ENCODE measurements at places on chromosomes 1 and 21.

DNA sequence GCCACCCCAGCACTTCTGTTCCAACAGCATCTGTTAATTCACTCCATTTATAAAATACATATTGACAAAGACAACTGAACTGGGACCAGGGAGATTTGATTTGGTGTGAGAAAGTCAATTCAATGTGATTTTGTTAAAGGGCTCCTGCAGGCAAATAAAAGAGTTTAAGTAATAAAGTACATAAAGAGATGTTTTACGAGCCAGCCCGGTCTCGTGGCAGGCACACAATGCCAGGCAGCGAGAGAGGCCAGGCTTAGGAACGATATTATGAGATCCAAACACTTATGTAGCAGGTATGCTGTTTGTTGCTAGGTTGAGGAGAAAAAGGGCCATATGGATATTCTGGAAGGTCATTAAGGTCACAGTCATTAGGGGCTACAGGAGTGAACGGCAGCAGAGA, 227.1 kb downstream of the KCTD3 start:
- no peak for DNase-seq

GRCh38 chr1:246827396-246827795, 103.2 kb downstream of the SCCPDH start:
- no peak for DNase-seq

GRCh38 chr1:16156848-16157495, 1.1 kb upstream of the EPHA2 start:
- no peak for DNase-seq

- DNase-seq = no peak
Observed at GRCh38 chr1:202068596-202068995, 54.1 kb upstream of the GPR37L1 start.

DNA sequence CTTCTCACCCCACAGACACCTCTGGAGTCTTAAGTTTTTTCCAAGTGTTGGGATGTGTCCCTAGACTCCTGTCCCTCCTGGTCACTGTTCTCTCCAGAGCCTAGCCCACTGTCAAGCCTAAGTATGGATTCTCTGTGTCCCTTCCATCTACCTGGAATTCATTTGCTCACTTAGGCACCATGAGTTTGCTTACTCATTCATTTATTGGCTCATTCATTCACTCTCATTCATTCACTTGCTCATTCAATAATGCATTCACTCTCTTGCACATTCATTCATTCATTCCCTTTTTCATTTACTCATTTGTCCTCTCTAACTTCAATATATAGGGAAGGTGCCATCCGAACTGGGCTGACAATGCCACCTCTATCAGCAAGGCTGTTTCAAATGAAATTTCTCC, 1.6 kb downstream of the S100A16 start:
- DNase-seq = no peak

GRCh38 chr1:153688276-153688675, 9.8 kb downstream of the NPR1 start:
- no peak for DNase-seq

DNA sequence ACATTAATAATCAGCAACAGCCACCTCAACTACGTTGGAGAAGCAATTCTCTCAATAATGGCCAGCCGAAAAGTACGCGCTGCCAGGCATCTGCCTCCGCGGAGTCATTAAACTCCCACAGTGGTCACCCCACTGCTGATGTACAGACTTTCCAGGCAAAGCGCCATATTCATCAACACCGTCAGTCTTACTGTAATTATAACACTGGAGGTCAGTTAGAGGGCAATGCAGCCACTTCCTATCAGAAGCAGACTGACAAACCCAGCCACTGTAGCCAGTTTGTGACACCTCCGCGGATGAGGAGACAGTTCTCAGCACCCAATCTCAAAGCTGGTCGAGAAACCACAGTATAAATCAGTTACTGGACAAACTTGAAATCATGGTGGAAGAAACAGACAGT, 93.9 kb downstream of the KIF1B start:
- no peak for DNase-seq

DNA sequence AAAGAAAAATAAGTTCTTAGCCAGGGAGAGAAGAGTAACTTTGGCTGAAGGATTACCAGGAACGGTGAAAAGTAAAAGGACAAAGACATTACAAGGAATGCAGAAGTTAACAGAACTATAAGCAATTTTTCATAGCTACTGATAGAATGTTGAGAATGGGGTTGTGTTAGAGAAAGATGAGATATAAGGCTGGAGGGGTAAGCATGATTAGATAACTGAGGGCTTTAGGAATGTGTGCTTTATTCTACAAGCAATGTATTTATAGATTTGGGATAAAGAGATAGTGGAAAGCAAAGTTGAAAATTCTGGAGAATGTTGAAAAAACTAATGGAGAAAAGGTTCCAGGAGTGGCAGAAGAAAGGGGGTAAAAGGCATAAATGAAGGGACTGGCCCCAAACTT, 65.4 kb upstream of the PTCH2 start:
- no peak for DNase-seq

DNA sequence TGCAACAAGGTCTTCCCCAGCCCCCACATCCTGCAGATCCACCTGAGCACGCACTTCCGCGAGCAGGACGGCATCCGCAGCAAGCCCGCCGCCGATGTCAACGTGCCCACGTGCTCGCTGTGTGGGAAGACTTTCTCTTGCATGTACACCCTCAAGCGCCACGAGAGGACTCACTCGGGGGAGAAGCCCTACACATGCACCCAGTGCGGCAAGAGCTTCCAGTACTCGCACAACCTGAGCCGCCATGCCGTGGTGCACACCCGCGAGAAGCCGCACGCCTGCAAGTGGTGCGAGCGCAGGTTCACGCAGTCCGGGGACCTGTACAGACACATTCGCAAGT, 3.8 kb downstream of the ZBTB18 start:
- DNase-seq = no peak

DNA sequence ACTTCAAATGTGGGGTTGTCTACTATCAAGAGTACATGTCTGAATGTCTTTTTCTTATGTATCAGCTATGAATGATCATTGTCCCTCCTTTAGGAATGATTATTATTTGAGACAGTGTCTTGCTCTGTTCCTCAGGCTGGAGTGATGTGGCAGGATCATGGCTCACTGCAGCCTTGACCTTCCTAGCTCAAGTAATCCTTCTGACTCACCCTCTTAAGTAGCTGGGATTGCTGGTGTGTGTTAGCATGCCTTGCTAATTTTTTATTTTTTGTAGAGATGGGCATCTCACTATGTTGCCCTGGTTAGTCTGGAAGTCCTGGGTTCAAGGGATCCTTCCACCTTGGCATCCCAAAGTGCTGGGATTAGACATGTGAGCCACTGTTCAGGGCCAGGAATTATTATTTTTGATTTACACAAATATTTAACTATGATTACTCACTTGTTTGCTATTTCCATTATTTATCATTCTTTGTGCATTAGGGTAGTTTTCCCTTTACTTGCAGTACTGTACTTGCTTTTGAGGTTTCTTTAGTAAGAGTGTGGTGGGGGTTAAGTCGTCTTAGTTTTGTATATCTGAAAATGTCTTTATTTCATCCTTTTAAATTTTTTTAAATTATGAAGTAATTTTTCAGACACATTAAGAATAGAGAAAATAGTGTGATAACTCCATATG, 12.8 kb downstream of the S100A7 start:
- DNase-seq = peak; percentile 95

DNA sequence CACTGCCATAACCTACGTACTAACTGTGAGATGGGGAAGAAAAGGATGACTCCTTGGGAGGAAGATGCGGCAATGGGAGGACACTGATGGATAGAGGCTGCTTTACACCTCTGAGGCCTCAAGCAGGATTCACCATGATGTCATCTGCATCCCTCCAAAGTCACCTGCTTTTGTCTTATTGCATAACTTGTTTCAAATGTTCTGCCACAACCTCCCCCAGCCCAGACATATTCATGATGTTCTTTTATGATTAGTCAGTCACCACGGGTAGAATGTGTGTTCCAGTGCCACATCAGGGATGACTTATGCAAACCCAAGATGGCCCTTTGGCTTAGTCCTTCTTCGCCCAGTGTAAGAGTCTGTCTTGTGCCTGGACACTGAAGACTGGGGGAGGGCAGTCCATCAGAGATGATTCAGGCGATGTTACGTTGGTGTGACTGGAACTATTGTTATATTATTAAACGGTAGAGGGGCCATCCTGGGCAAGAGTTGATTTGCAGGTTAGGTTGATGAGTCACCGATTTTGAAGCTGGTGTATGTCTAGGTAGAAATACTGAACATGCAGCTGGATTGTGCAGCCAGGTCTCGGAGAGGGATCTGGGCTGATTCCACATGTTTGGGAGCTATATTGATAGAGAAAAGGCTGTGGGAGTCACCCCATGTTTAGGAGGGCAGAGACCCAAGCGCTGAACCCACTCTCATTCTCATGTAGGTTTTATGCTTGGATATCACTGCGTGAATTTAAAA, 32.6 kb downstream of the RYR2 start:
- no peak for DNase-seq

GRCh38 chr1:232705815-232706575, 76.1 kb upstream of the SIPA1L2 start:
- no peak for DNase-seq

- no peak for DNase-seq
Observed at GRCh38 chr1:27518808-27519207, 28.8 kb upstream of the WASF2 start.

DNA sequence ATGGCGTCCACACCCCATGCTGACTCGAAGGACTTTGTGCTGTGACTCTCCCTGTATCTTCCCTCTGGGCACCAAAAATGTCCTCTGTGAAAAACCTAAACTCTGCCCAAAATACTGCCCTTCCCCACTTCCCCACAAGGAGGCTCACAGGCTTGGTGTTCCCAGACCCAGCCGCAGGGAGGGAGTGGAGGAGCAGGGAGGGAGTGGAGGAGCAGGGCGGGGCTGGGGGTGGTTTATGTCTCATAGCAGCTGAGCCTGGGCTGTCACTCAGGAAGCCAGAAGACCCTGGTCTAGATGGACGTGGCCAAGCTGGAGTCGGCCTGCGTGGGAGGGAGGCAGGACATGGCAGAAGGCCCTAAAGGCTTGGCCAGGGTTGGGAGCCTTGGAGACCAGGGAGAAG, 461.7 kb downstream of the PTPRU start:
- no peak for DNase-seq

GRCh38 chr1:178189814-178190213, 95.9 kb downstream of the RASAL2 start:
- no peak for DNase-seq

Measured in HS-5 (cell line).